T-cell (primary cell): ENCODE measurements at places on chromosomes 2 and 18.
A peak's percentile ranks its signal among the peaks of the same experiment; 100 is the strongest.

DNA sequence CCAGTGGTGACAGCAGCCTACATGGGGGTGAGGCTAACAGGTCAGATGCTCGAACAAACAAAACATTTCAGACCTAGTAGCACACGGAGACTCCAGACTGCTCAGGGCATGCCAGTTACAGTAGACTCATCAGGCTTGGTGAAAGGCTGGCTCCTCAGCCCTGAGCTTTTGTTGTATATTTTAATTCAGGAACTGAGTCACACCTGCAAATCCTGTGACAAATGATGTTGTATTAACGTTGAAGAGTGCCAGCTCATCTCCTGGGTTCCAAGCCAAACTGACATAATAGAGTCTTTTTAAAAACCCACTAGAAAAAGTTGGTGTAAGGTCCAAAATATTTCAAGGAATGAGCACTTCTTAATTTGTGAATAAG, 65.3 kb downstream of the C1D start:
- no peak for DNase-seq

GRCh38 chr2:19893520-19894133, 8.2 kb downstream of the TTC32 start:
- DNase-seq = no peak

DNA sequence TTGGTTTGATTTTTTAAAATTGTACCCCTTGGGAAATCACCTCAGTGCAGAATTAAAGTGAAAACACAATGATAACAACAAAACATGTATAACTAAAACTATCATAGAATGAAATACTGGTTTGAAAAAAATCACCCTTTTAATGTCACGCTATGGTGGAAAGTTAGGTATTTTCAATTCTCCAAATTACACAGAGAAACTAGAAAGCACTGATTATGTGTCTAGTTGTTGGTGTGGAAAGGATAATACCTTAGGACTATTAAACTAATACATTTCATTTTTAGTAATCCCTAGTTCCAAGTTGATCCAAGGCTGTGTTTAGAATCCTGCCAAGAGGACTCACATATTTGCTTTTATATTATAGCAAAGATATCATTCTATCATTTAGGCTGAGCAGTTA, 71.2 kb downstream of the NUP35 start:
- no peak for DNase-seq

DNA sequence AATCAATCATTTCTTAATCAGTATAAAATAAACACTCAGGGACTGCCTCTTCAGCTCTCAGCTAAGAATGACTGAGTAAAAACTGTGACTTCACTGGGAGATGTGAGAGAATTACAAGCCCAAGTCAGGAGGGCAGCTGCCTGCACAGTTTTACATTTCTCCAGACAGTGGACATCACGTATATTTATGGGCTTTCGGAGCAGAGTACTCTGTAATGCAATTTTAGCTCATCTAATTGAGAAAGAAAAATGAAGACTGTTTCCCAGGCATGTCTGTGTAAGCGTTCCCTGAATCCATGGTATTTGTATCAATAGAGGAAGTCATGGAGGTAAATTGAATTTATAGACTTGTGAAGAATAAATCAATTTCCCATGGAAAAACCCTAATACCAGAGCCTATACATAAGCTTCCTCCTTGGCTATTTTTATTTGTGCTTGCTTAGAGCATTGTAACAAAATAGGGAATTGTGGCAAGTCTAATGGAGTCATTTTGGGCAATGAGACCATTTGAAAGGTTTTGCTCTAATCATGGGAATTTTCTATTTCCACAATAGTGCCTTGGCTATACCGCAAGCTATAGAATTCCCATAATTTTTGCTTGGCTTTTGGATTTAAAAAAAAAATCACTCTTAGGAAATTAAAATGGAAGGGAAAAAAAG, 87.2 kb downstream of the SLC5A7 start:
- no peak for DNase-seq

GRCh38 chr2:77567723-77568122, 45.5 kb upstream of the LRRTM4 start:
- no peak for DNase-seq

DNA sequence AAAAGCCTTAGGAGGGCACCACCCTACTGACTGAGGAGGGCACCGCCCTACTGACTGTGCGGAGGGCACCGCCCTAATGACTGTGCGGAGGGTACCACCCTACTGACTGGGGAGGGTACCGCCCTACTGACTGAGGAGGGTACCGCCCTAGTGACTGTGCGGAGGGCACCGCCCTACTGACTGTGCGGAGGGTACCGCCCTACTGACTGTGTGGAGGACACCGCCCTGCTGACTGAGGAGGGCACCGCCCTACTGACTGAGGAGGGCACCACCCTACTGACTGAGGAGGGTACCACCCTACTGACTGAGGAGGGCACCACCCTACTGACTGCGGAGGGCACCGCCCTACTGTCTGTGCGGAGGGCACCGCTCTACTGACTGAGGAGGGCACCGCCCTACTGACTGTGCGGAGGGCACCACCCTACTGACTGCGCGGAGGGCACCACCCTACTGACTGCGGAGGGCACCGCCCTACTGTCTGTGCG, 150.2 kb upstream of the NFATC1 start:
- DNase-seq = no peak

DNA sequence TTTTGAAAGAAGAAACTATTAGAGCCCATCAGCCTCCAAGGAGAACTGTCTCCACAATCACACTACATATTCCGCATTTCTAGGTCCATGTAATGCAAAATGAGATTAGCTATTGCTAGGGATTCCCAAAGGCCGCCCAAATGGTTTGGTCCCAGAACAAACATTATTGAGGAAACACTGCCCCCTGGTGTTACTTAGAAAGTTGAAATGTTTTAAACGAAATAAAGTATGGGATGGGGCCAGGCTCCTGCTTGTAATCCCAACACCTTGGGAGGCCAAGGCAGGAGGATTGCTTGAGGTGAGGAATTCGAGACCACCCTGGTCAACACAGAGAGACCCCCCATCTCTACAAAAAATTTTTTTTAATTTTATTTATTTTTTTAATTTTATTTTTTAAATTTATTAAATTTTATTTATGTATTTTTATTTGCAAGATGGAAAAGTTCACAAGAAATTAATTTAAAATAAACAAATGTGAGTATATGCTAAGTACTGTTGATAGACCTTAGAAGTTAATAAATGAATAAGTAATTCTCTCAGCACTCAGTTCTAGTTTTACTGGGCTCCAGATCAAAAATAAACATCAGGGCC, 5.5 kb downstream of the NHEJ1 start:
- DNase-seq = peak; percentile 31

GRCh38 chr2:127615511-127616166, 30.3 kb upstream of the GPR17 start:
- DNase-seq = no peak

DNA sequence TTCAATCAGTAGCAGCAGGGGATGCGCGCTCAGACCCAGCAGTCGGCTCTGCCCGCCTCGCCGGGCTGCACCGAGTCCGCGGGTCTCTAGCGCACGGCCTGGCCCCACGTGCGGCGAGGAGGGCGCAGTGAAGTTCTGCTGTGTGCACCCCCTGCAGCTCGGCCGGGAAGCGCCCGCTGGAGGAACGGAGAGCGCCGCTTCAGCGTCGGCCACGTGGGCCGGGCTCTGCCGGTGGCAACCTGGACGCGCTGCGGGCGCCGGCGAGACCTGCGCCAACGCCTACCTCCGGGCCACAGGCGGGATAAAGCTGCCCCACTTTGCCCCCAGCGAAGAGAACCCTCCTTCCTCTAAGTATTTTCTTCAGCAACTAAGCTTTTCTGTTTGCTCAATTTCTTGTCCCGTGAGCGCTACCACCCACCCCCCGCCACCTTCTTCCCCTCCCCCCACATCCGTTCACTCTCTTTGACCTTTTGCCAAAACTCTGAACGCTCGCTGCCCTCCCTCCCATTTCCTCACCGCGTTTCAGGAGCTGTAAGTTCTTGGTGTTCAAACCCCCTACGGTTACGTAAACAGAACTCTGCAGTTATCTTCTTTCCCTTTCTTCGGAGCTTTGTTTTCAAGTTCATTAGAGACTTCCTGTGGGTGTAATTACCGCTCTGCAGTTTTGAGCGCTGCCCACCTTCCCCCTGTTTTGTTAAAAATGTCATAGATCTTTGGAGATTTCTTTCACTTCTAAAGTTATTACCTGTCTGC, 42.6 kb upstream of the EDAR start:
- DNase-seq = peak; percentile 84

GRCh38 chr2:172261292-172261691, 158.6 kb upstream of the DLX2 start:
- DNase-seq = no peak

GRCh38 chr18:11689669-11690565, 853 bp downstream of the GNAL start:
- DNase-seq = no peak

DNA sequence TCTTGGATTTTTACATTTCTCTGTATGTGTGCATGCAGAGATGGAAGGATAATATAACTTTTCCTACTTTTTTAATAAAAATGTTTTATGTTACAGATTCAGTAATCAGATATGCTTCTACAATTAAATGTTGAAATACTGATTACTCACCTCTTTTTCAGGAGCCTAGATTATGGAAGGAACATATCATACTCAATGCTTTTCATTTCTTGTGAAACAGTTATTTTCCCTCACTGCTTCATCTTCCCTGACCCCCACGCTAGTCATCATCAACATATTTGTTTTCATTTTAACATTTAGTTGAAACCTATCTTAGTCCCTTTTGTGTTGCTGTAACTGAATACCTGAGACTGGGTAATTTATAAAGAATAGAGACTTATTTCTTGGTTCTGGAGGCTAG, 190.7 kb downstream of the WDR7 start:
- no peak for DNase-seq

- DNase-seq = no peak
These were observed 19.6 kb upstream of the ALLC start for GRCh38 chr2:3638456-3638810.

DNA sequence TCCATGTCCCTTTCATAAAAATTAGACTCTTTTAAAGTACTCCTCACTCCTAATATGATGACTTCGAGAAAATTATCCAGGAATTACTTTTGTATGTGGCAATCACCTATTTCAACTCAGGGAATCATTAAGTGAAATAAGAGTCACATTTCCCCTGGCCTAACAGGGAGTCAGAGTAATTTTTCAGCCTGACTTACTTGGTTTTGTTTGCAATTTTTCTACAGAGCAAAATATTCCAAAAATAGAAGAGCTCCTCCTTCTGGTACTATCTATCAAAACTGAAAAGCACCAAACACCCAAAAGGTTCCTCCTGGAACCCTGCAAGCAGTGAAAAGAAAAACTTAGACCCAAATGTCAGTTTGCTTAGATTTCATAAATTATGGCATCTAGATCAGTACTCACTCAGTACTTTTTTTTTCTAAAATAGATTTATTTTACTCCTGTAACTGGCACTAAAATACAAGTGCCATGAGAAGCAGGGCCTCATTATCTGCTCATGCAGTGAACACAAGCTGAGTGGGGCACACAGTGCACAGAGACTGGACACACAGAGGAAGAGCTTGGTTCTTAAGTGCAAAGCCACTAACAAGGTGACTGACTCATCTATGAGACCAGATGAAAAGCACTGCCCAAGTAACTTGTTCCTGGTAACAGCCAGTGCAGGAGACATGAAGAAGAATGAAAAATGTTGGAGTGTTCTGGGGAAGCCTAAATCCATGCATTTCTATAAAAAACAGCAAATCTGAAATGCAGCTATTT, 28.7 kb downstream of the ACAA2 start:
- DNase-seq = no peak

DNA sequence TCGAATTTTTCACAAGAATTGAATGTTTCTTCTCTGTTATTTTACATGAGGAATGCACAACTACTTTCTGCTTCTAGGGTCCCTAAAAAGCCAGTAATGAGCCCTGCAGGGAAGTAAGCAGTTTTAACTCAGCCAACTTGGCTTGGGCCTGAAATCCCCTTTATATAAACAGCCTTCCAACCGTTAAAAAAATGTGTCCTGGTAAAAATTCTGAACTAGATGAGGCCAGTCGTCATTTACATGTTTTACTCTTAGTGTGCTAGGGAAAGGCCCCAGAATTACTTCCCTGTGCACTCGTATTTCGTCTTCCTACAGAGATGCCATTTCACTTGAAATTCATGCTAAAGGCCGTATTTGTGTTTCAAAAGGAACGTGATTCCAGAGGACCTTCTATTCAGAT, 42.4 kb upstream of the RPE start:
- no peak for DNase-seq

- DNase-seq = no peak
These were observed 195.3 kb upstream of the EPHA4 start for GRCh38 chr2:221767106-221768012.

DNA sequence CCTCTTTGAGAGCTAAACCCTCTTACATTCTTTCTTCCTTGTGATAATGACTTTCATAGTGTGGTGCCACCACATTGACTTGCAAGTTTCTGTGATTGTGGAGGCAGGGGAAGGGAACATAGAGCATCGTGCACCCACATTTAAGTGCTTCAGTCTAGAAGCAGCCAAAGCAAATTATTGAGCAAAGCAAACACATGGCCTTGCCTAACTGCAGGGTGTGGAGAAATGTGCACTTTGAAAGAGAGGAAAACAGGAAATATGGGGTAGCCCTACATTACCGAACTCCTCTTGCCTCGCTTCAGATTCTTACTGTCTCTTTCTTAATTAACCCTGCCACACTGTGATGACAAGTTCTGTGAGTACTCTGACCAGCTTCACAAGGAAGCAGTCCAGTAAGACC, 814.6 kb downstream of the SLC4A3 start:
- no peak for DNase-seq

GRCh38 chr18:62938006-62938405, 222.7 kb downstream of the PHLPP1 start:
- DNase-seq = no peak

GRCh38 chr2:3457524-3458395, 61.6 kb downstream of the ADI1 start:
- DNase-seq = no peak

- no peak for DNase-seq
These were observed 11.3 kb downstream of the MITD1 start for GRCh38 chr2:99169534-99169933.

- DNase-seq = no peak
These were observed 10.0 kb upstream of the FEZ2 start for GRCh38 chr2:36607947-36608346.

- DNase-seq = no peak
These were observed 17.7 kb upstream of the CCDC93 start for GRCh38 chr2:118031566-118031965.

DNA sequence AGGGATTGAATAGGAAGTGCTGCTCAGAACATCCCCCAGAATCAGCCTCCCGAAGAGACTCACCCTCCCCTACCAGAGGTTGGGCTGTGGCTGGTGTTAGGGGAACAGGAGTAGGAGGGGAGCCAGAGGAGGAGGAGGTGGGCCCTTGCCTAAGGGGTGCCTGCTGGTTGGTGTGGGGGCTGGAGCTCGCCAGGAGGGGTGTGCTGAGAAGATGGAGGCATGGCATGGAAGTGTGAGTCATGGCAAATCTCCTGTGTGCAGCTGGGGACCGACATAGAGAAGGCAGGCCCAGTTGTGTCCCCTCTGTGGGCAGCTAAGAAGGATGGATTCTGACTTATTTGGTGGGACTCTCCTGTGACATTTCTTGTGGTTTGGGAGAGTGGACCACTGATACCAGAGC, 73.7 kb downstream of the DGKD start:
- DNase-seq = no peak

GRCh38 chr18:22542406-22542835, 124.7 kb upstream of the CTAGE1 start:
- no peak for DNase-seq

GRCh38 chr2:40844353-40845277, 392.7 kb upstream of the SLC8A1 start:
- DNase-seq = no peak

GRCh38 chr2:225725726-225726125, 326.2 kb downstream of the NYAP2 start:
- DNase-seq = no peak
